Dermis microvascular lymphatic vessel endothelial cell (primary cell): ENCODE measurements at places on chromosomes 13 and 19.

DNA sequence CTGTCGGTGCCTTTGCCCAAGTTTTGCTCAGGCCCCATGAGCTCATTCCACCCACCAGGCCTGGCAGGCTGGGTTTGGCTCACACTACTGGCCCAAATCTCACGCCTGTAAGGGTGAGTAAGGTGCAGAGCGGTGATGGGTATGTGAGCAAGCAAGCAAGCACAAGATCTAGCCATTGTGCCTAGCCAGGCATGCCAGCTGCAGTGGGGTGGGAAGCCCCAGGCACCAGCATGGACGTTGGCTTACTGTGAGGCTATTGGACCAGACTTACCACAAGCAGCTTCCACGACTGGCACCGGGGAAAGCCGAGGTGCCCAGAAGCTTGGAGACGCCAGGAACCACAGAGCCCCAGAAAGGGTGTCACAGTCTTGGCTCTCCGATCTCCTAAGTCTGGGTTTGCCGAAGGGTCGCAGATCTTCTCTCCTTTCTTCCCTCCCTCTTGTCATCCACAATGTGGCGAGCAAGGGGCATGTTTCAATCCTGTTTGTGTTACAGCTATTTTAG lies 2659.4 kb upstream of the PCDH20 start:
- no peak for DNase-seq

DNA sequence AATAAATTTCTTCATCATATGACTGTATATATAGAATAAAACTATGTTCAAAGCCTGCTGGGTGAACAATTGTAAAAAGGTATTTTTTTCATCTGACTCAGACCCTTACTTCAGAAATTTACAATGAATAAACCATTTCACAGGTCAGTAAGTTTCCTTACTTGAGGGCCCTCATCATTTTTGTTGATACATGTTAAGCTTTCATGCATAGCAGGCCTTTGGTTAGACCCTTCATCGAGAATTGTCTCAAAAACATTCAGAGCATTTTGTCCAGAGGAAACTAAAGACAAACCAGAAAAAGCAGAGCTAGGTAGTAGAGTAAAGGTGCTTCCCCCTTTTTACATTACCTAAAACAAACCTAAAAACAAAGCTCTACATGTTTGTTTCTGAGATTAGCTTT lies 46.2 kb downstream of the FNDC3A start:
- DNase-seq = no peak

DNA sequence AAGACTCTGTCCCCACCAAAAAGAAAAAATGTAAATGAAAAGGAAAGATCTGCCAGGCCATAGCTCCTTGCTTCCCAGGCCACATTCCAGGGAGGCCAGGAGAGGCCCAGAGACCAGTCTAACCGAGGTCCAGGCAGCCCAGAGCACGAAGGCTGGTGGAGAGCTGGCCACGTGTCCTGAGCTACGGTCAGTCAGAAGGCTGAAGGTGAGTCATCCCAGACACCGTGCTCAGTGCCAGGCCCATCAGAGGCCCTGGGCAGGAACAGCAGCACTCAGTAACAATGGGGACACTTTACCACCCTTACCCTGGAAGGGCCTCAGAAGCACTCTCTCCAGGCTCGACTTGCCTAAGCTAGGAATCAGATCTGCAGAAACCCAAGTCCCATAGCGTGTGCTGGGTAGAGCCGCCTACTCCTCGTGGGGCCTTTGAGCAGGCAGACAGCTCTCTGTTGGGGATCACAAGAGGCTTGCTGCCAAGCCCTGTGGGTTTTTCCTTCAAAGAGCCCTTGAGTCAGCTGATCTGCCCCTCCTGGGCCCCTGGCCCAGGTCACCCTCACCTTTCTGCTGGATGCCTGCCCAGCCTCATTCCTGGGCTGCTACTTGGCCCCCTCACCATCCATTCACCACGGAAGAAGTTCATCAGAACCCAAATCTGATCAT lies 11.6 kb upstream of the DNMT1 start:
- peak; percentile 33 for DNase-seq

- DNase-seq = no peak
Measured at GRCh38 chr13:111042661-111043226, 72.4 kb upstream of the ARHGEF7 start.

DNA sequence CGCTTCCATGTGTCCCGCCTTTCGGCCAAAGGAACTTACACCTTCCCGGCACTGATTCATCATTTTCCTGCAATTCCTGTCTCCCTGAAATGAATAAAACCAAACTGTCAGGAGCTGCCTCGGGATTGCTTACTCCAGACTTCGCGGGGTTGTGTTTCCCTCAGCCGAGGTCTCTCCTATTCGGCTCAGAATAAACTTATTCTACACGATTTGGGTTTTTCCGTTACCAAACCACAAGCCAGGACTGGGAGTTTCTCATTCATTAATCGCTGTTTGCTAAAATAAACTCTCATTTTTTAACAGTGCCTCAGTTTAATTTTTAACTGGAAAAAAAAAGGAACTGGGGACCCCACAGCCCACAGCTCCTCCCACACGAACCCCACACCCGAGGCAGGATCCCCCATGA lies 667 bp downstream of the ZNF878 start:
- DNase-seq = peak; percentile 21

GRCh38 chr13:46507981-46508380 lies 45.0 kb upstream of the LRCH1 start:
- no peak for DNase-seq

DNA sequence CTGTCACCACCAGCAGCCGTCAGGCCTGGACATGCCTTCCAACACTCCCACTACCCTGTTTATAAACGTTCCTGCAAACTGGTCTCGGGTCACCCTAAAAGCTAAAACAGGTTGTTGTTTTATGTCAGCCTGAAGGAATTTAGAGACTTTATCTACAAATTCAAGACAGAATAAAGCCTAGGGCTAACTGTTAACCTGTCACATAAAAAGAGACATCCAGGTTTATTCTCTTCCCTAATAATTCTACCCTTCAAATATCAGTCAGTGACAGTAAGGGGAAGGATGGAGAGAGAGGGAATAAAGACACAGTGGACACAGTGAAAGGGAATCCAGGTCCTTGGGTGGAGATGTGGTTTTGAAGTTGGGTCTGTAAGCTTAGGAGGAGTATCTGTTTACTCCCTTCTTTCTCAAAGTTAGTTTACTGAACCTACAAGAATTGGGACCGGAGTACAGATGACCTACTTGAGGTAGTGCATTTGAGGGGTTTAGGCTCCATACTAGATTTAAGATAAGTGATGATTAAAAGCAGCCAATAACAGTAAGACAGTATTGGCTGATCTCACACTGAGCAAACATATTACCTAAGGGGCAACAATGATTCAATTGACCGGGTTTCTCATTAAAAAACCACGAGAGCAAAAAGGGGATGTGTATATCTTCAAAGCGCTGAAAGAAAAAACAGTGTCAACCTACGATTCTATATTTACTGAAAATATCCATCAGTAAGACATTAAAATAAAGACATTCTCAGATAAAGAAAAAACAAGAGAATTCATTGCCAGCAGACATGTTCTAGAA lies 142.7 kb downstream of the USP12 start:
- no peak for DNase-seq

GRCh38 chr13:93982179-93982918 lies 497.1 kb downstream of the DCT start:
- DNase-seq = no peak

GRCh38 chr19:13282486-13283065 lies 132.4 kb downstream of the IER2 start:
- DNase-seq = no peak

DNA sequence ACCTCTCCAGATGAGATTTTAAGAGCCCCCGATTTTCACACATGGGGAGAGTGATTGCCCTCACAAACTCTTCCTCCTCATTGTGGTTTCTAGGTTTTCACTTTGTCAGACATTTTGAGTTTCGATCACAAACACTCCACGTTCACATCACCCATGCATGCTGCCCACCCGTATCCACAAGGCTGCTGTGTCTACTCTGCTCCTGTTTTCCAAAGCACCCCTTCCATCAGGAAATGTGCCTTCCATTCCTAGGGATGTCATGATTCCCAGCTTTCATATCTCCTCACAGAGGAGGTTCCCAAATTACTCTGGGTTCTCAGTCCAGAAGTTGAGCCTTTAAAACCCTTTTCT lies 45.8 kb upstream of the CEACAM21 start:
- no peak for DNase-seq

DNA sequence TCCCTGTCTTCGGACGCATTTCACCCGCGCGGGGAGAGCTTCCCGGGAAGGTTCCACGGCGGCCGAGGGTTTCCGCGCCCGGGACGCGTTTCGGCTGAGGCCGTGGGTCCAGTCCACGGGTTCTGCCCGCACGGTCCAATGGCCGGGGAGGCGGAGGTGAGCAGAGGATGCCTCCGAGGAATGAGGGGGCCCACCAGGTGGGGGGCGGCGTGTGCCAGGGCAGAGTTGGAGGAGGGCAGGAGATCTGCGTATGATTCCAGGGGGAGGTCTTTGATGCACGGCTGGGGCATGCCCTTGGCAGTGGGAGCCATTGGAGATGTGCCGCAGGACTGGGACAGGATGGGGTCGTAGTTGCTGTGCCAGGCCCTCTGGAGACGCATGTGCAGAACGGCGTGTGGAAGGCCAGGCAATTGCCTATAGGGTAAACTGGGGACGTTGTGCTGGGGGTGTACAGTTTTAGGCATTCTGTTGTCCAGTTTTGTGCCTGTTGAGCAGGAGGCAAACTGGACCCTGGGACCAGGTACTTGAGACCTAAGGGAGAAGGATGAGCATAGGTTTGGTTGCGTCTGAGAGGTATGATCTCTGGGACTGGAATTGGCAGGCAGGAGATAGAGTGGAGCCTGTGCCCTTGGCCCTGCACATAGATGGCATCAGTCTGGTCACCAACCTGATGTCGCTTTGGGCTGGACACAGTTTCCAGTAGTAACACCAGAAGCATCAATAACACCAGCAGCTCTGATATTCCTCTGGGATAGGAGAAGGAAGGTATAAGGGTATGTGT lies 751 bp downstream of the ZNF584 start:
- peak; percentile 31 for DNase-seq

- DNase-seq = no peak
Measured at GRCh38 chr19:850221-850978, 1.7 kb upstream of the ELANE start.

GRCh38 chr19:12804051-12804450 lies 2.2 kb downstream of the THSD8 start:
- DNase-seq = no peak

- no peak for DNase-seq
Measured at GRCh38 chr13:103640606-103641005, 574.4 kb upstream of the SLC10A2 start.

- no peak for DNase-seq
Measured at GRCh38 chr13:46202966-46203365, 8.8 kb upstream of the LRRC63 start.

DNA sequence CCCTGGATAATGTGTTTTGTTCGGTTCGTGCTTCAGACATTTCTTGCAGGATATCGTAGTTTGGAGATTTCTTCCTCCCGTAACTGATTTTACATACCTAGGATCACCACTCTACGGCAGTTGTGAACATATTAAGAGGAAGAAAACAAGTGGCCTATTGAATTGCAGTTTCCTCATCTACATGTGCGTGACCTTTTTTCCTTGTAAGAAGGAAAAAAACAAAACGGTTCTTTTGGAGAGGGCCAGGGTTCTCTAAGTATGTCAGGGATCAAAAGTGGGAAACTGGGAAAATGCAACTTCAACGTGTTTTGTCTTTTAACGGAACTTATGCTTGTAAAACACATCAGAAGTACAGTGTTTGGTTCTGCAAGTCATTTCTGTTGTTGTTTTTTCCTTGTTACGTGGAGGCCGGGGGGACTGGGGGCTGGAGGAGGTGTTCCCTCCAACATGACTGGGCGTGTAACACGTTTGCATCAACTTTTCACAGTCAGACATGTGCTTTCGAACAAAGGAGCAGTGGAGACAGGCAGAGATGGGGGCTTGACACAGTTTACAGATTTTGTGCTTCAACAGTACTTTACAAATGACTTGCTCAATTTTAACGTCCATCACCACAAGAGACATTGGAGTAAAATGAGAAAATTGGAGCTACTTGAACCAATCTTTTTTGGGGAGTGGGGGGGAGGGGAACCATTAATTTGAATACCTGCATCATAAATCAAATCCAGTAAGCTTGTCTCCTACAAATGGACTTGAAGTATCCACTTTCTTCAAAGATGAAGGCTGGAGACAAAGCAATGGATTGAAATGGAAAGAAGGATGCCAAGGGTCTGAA lies 3.8 kb downstream of the ZC3H4 start:
- DNase-seq = peak; percentile 43

- peak; percentile 36 for DNase-seq
Measured at GRCh38 chr13:27362064-27362751, 62.2 kb upstream of the GTF3A start.

DNA sequence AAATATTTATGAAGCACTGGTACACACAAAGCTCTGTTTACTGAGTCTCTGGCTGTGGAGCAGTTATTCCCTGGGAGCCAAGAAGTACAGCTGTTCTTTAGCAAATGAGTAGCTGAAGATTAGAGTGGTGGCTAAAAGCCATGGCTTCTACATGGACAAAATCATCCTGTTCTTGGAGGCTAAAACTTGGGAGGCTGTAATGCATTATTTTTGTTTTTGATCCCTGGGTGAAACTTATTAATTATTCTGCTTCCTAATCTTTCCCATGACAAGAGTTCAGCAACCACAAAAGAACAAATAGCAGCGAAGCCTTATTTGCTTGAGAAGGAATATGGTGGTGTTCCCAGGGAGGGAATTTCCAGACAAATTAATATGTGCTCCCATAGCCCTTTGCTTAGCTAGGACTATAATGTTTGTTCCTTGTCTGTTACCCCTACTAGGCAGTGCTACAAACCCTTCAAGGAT lies 109.5 kb downstream of the DCT start:
- DNase-seq = no peak

GRCh38 chr19:45189971-45190370 lies 11.4 kb downstream of the BLOC1S3 start:
- DNase-seq = no peak

DNA sequence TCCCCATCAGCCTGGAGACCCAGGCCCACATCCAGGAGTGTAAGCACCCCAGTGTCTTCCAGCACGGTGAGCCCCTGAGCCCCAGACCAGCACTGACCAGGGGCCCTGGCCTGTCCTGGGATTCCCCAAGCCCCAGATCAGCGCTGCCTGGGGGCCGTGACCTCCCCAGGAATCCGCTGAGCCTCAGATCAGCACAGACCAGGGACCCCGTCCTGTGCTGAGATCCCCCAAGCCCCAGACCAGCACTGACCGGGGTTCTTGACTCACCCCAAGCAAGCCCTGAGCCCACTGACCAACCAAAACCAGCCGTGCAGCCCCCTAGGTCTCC lies 5.7 kb downstream of the MCOLN1 start:
- no peak for DNase-seq

GRCh38 chr13:61187471-61187870 lies 228.2 kb downstream of the PCDH20 start:
- no peak for DNase-seq

DNA sequence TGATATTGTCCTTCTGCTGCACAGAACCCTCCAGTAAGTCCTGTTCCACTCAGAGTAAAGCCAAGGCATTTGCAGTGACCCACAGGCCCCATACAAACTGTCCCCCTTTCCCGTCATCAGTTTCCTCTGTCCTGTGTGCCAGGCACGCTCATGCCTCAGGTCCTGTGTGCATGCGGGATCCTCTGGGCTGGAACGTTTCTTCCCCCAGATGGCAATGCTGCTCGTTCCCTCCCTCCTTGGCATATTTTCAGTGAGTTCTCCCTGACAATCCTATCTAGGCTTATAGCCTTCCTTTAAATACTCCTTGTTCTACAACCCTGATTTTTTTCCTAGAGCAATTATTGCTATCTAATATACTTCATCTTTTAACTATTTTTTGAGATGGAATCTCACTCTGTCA lies 5.7 kb downstream of the OPA3 start:
- DNase-seq = no peak

- DNase-seq = no peak
Measured at GRCh38 chr19:8141726-8142512, 7.5 kb downstream of the FBN3 start.
